ENCODE measurements at places on chromosomes 6 and 20.

DNA sequence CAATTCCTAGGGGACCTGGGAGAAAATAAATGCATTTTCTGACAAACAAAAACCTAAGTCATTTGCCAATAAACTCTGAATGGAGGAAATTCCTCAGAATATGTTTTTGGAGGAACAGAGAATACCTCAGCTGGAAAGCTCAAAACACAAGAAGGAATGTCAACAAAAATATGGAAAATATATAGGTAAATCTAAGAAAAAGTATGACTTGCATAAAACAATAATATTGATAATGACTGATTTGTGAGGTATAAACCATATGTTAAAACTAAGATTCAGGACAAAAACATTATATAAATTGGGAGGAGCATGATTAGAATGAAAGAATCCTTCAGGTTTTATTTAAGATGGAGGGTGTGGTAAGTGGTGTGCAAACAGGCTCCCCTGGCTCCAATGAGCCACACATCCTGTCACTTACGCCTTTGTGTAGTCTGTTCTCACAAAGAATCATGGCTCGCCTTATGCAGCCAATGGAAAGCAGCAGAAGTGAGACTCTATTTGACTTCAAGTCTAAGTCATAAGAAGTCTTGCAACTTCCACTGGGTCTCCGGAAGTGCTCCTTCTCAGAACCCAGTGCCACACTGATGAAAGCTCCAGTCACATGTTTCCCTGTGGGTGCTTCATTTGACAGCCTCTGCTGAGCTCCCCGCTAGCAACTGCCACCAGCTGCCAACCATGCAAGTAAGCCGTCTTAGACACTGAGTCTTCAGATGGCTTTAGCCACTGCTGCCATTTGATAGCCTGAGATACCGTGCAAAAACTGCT is 8.1 kb downstream of the CFAP61 start:
- DNase-seq = no peak

DNA sequence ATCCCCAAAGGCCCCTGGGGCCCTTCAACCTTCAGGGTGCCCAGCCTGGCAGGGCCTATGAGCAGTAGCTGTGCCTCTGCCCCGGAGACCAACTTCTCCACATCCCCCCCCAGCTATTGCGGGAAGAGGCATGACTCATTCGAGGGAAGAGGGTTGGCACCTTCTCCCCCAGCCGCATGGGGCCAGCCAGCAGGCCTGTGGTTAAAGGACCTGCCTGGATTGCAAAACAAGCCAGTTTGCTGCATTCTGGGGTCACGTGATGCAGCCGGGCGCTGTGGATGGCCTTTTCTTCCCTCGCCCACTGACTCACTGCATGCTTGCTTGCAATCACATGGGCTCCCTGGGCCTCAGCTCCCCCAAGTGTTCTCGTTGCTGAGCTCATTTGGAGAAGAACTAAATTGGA is 182.5 kb downstream of the MAFB start:
- DNase-seq = no peak

- DNase-seq = no peak
These were observed 41.2 kb upstream of the MLIP start for GRCh38 chr6:54070025-54070424.

- DNase-seq = no peak
These were observed 1.9 kb downstream of the BCL2L1 start for GRCh38 chr20:31720486-31721407.

GRCh38 chr6:113076116-113076515 is 729.0 kb downstream of the RFPL4B start:
- DNase-seq = no peak

- DNase-seq = no peak
These were observed 82.2 kb downstream of the COL19A1 start for GRCh38 chr6:69948479-69949114.

DNA sequence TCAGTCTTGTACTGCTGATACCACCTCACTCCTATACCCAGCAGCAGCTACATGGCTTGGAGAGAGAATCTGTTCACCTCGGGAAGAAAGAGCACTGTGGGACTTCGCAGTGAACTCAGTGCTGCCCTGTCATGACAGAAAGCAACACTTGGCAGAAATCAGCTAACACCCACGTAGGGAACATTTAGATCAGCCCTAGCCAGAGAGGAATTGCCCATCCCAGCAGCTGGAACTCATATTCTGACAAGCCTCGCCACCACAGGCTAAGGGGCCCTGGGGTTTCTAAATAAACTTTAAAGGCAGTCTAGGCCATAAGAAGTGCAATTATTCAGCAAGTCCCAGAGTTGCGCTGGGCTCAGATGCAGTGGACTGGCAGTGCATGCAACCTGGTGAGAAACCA is 1266.8 kb downstream of the GRIK2 start:
- DNase-seq = no peak

DNA sequence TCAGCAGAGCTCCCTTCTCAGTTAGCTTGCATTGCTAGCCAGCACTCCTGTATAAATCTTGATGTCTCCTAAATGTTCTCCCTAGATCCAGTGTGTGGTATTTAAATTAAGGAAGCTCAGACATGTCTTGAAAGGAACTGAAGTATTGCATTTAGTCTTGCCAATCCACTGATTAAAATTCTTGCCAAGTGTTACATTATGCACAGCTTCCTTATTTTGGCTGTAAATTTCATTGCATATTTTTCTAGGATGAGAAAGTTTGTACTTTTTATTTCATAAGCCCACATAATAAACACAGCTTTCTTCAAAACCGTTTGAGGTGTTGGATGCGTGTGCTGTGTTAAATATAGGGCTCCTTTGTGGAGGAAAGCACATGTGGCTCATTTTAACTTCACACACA is 329.8 kb upstream of the FLRT3 start:
- no peak for DNase-seq
